ENCODE measurements at places on chromosomes 12 and 14. TPM values are rescaled to one million over a fixed set of nuclear protein-coding genes. Genes with fewer than 3 reads are reported as not detected.
A peak's percentile ranks its signal among the peaks of the same experiment; 100 is the strongest.

DNA sequence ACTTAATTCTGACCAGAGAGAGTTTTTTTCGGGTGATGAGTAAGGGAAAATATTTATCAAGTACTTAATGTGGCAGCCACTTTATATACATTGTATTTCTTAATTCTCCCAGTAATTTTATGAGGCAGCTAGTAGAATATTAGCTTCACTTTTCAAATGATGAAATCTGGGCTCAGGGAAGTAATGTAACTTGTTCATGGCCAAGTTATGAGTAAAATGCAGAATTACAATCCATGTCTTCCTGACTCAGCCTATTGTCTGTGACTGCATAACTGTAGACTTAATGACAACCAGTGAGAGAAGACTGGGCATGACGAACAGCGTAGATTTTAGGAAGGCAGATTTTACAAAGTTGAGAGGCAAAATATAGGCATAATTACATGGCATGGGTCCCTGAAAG is 106.7 kb upstream of the MIS18BP1 start:
- no peaks in the 10 kb centered on the region for H3K36me3 ChIP-seq
- H3K27me3 ChIP-seq = no peaks in the 10 kb centered on the region
- no peaks in the 10 kb centered on the region for H3K4me1 ChIP-seq
- no peak overlapping the region for H3K27ac ChIP-seq
- DNase-seq = no peak

DNA sequence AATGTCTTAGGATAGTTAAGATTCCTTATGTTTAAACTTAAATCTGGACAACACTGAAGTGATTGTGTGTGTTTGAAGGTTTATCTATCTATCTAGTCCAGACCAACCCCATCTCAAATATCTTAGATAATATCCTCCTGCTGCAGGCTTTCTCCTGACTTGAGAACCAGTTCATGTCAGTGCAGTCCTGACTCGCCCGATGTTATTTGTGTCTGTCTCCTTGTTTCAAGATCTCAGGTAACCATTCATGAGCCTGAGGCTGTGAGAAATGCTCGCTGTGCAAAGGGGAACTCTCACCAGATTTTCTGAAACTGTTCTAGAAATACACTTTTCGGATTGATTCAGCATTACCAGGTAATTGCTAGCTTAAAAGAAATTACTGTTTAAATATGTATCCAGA is 356.2 kb downstream of the SNAPC1 start:
- H3K4me3 ChIP-seq = no peak overlapping the region
- peaks cover 4% of the 10 kb centered on the region for H3K27me3 ChIP-seq
- DNase-seq = no peak
- no peaks in the 10 kb centered on the region for H3K36me3 ChIP-seq
- no peaks in the 10 kb centered on the region for H3K4me1 ChIP-seq
- H3K27ac ChIP-seq = no peak overlapping the region

DNA sequence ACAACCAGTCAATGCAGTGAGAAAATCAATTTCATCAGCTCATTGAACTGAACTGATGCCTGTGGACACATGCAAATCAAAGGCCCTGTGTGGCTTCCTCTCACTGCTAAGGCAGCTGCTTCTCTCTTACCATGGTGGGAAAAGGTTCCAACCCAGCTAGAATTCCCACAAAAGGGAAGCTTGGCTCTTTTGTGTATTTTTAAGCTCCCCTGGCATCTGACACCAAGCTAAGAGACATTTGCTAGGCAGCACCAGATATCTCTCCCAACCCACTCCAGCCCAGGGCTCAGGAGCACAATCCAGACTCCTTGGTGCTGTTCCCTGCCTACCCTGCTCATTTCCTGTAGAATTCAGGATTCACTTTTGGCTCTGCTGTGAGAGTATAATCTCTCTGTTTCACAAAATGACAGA is 129.6 kb downstream of the GXYLT1 start:
- no peak for DNase-seq
- no peaks in the 10 kb centered on the region for H3K27me3 ChIP-seq
- no peaks in the 10 kb centered on the region for H3K36me3 ChIP-seq
- H3K4me3 ChIP-seq = no peak overlapping the region
- no peak overlapping the region for H3K27ac ChIP-seq

DNA sequence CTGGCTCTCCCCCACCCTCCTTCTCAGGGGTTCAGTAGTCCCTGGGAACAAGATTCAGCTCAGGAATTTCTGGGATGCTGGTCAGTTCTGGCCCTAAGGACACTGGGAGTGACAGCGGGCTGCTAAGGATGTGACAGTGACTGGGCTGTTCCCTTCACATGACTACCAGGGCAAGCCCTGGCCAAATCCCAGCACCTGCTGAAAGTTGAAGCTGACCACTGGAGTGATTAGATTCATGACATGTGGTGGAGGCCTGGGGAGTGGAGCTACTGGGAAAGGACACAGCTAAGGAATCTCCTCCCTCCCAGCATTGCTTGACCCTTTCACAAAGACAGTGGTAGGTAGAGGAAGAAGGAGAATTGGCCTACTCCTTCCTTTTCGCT is 204.9 kb downstream of the DAD1 start:
- no peak for DNase-seq
- H3K27me3 ChIP-seq = no peaks in the 10 kb centered on the region
- no peak overlapping the region for H3K4me3 ChIP-seq
- no peaks in the 10 kb centered on the region for H3K36me3 ChIP-seq

- no peak for DNase-seq
- H3K36me3 ChIP-seq = no peaks in the 10 kb centered on the region
- no peaks in the 10 kb centered on the region for H3K4me1 ChIP-seq
- no peak overlapping the region for H3K27ac ChIP-seq
- H3K27me3 ChIP-seq = no peaks in the 10 kb centered on the region
- no peak overlapping the region for H3K4me3 ChIP-seq
Observed at GRCh38 chr12:70671698-70672097, 34.5 kb upstream of the PTPRB start.

DNA sequence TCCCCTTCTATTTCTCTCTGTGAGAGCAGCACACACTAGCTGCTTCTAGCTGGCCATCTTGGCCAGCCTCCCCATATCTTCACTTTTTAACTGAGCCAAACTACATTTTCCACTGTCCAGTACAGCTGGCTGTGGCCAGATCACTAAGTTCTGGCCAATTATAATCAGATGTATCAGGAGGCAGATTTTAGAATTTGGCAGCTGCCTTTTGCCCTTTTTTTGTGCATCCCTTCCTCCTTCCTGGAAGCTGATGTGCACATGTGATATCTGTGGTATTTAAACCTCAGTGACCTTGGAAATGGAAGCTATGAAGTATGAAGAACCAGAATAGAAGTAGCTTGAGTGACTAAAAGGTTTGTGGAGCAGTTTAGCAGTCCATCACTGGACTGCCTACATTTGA is 49.8 kb upstream of the ANO6 start:
- H3K4me3 ChIP-seq = no peak overlapping the region
- no peaks in the 10 kb centered on the region for H3K36me3 ChIP-seq
- no peaks in the 10 kb centered on the region for H3K27me3 ChIP-seq
- no peak for DNase-seq

DNA sequence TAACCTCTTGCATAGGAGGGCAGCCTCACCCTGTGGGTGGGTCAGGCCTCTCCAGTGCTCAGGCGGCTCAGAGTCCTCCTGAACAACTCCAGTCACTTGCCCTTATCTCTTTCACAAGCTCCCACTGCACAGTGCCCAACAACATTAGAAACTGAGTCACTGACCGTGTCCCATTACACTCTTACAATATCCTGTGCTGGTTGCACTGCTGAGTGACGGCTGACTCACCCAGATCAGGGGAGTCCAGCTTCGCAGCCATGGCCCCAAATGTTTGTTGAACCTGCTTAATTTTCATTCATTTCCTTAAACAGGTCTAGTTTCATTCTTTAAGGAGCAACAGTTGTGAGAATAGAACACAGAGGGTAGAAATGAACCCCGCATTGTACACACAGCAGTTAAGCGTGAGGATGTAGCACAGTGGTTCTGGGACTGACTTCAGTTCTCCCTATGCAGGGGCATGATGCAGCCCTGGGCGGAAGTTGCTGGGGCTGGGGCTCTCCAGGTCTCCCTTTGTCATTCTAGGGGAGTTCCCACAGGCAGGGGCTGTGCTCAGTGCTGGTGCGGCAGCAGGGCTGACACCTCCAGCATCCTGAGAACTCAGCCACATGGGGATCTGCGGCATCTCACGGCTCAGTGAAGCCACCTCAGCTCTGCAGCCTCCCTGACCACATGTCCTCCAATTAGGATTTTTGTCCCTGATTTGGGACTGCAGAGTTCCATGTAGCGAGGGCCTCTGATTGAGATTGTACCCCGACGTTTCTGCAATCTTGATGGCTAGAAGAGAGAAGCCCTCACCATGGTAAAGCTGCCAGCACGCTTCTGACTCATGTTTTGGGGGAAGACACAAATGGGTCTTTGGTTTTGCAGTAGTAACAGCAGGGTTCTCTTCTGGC is 16.1 kb downstream of the GPR68 start:
- H3K27me3 ChIP-seq = no peaks in the 10 kb centered on the region
- no peaks in the 10 kb centered on the region for H3K36me3 ChIP-seq
- no peak overlapping the region for H3K4me3 ChIP-seq
- no peak overlapping the region for H3K27ac ChIP-seq
- no peaks in the 10 kb centered on the region for H3K4me1 ChIP-seq

Gene BEGAIN
- 2.5 TPM for total RNA-seq

DNA sequence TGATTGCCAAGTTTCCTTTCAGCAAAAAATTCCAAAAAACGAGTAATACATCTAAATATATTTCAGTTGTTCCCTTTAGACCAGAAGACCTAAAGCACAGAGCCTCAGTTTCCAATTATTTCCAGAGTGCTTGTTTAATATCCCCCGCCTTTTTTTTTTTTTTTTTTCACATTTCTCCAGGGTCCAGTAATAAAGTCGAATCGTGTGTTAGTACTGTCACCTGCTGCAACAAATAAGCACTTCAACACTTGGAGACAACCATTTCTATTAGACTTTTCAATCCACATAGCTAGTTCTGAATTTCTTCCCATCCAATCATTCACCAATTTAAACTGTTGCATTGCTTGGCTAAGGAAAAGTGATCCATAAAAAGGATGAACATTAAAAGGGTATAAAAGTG is 13.6 kb downstream of the PDE6H start:
- DNase-seq = no peak
- no peaks in the 10 kb centered on the region for H3K36me3 ChIP-seq
- H3K27me3 ChIP-seq = no peaks in the 10 kb centered on the region
- no peak overlapping the region for H3K4me3 ChIP-seq

DNA sequence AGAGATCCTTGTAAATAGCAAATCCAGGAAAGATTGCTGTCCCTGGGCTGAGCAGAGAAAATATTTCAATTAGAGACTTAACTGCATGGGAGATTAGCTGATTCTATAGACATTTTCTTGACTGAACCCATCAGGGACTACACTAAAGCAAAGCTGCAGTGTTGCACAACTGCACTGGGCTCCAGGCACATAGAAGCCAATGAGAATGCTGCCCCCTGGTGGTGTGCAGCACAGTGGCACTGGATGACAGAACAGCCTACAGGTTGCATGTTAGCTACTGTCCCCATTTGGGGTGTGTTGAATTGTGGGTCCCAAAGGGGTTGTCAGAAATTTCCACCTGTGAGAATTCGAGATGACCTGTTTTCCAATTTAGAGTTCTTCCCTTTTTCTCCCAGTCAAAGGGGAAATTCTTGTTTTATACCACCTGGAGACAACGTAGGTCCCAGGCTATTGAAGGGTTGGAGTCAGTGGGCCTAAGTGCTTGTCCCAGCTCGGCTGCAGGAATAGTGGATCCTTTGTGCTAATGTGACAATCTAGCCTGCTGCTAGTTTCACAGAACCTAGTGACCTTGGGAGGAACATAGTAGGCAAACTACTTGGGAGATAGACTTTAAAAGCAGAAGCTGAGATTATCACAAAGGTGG is 114.7 kb downstream of the SLC8A3 start:
- H3K36me3 ChIP-seq = no peaks in the 10 kb centered on the region
- H3K27me3 ChIP-seq = no peaks in the 10 kb centered on the region
- no peaks in the 10 kb centered on the region for H3K4me1 ChIP-seq
- no peak overlapping the region for H3K4me3 ChIP-seq
- DNase-seq = peak; percentile 58

Gene C12orf60
- total RNA-seq = 2.6 TPM

All from prostate gland (tissue), 2 donors.